ENCODE measurements at places on chromosomes 6 and 20.

DNA sequence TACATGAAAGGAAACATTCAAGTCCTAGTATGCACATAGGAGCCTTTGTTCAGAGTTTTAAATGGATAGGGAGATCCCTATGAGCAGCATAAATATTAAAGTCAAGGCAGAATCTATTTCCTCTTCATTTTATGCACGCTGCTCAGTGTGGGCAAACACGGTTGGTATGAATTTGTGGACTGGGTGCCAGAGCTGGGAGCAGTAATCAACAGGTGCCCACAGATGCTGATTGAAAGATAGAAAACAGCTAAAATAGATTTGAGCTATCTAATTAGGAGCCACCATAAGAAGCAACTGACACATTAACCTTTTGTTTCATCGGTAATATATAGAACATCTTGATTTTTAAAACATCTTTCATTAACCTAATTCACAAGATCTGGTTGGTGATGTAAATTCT lies 175.5 kb downstream of the EYS start:
- no peak for DNase-seq

DNA sequence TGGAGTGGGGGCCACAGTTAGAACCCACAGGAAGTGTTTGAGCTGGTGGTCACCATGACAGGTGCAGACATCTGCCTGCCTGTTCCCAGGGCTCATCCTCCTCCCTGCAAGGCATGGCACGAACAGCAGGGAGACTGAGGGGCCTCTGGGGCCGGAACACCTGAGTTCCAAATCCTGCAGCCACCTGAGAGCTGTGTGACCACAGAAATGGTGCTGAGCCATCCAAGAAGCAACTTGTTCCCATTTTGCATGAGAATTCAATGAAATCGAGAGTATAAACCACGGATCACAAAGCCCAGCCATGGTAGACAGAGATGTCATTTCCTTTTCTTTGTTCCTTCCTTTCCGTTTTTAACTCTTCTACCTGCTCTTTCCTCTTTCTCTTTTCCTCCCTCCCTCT lies 268.6 kb downstream of the FOXA2 start:
- DNase-seq, result no peak

DNA sequence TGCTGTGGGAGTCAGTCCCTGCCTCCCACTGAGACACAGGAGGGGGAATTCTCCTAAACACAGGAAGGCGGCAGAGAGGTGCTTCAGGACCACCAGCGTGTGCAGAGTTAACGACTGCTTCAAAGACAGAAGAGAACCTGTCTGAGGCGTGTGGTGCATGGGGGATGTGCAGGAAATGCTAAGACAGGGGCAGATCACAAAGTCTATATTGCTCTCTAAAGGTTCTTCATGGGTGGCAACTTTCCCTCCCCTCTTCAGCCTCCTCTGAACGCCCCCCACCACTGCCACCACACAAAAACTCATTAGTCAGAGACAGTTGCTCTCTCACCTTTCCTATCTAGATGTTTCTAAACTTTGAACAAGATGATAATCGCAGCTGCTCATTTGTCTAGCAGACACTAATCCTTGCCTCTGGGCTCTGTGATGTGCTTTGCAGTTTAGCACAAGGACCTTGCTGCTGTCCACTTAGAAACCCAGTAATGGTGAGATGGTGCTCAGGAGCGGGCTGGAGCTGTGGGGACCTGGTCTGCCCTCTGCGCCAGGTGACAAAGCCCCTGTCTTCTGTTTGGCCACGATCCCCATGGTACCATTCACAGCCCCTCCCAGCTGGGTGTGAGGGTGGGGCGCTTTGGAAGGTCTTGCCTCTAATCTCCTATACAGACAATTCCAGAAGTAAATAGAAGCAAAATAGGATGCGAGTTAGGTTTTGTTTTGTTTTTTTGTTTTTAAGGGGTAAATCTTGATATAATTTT lies 219.6 kb downstream of the NRN1 start:
- DNase-seq, result no peak

DNA sequence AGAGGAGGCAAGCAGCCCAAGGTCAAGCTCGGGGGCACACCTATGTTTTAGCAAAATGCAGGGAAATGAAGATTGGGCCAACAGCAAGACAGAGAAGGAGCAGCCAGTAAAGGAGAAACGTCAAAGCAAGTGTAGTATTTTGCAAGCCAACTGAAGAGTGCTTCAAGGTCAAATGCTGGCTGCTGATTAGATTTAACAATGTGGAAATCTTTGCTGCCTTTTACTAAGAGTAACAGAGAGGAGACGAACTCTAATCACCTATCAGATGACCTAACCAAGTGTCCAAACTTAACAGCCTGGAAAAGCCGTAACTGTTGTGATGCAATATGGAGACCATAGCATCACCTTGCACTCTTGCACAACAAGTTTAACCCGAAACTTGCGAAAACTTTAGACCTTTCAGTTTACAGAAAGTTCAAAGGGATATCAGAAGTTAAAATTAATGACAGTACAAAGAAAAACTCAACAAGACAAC lies 30.4 kb downstream of the AKIRIN2 start:
- DNase-seq, result no peak

DNA sequence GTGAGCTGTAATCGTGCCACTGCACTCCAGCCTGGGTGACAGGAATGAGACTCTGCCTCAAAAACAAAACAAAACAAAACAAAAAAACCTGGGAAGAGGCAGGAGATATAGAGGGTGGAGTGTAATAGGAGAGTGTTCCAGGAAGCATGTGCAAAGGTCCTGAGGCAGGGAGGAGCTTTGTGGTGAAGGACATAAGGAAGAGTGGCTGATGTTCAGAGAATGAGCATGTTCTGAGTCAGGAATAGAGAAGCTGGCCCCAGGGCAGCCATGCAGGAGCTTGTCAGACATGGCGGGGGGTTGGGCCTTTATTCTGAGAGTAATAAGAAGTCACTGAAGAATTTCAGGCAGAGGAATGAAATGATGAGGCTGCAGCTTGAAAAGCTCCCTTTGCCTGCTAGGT lies 337.0 kb downstream of the CDH26 start:
- no peak for DNase-seq

GRCh38 chr6:109762166-109762565 lies 71.1 kb downstream of the FIG4 start:
- DNase-seq, result no peak

DNA sequence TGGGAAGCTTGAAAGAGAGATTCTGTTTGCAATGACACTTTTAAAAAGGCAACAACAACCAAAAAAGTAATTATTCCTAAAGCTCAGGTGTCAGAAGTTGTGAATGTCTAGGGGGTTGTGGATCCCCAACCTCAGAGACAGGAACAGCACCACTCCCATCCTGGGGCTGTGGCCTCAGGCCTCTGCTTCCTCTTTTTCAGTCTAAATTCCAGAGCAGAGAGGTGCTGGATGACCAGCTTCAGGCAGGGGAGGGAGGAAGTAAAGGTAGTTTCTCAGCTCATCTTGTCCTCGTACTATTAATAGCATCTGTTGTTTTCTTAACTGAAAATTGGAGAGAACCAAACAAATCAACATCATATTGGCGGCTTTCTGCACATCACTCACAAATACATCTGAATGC lies 8.3 kb downstream of the NT5E start:
- DNase-seq, result no peak

DNA sequence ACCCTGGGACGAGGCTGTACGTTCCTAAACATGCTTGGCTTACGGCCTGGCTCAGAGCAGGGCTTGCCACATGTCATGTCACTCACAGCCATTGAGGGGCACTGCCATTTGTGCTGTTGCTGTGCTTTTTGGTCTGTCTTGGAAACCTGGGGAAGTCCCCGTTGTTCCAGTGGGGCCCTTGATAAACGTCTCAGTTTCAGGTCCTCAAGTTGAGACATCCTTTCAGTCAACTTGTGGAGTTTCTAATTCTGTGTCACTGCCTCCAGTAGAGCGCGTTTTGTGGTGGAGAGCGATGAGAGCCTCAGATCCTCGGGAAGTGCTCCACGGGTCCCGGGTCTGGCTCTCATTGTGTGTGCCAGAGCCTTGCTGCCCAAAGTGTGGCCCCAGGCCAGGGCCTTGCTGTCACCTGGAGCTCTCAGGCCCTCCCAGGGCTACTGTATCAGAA lies 43.0 kb upstream of the CCR6 start:
- DNase-seq, result peak; percentile 73

- DNase-seq, result no peak
Observed at GRCh38 chr6:134744301-134744700, 205.6 kb downstream of the ALDH8A1 start.

DNA sequence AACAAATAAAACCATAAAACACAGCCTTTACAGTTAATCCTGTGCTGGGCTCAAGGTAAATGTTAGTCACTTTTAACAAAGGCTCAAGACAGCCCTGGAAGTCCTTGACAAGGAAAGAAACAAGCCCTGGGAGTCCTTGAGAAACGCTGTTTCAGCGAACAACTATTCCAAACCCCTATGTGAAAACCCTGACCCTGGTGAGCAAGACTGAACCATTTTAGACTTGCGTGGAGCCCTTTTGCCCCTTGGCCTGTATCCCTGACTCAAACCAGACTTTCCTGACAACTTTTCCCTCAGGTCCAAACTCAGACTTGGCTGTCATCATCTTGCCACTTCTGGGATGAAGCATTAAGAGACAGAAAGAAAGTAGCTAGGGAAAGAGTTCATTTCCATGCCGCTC lies 180.4 kb downstream of the AIG1 start:
- DNase-seq, result no peak

GRCh38 chr20:48066851-48067250 lies 281.6 kb upstream of the SULF2 start:
- no peak for DNase-seq

DNA sequence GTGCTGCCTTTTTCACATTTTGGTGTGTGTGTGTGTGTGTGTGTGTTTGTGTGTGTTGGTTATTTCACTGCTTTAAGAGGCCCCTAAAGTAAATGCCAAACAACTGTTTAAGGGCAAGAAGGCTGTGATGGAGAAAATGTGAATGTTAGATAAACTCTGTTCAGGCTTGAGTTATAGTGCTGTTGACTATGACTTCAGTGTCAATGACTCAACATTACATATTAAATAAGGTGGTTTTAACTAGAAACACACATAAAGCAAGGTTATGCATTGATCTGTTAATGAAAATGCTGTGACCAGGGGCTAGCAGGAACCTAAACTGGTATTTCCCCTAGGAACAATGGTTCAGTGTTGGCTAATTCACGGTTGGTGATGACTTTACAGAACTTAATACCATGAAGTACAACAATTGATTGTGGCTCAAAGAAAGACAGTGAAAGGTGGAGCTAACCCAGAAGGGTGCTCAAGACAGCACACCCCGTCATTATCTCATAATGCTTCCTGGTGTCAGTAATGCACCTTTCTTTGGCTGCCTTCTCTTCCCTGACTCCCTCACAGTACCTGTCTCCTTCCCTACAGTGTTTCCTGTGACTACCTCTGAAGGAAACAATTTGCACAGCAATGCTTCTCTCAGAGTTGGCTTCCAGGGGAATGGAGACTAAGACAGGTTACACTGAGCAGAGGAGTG lies 116.1 kb downstream of the RIN2 start:
- DNase-seq, result no peak

DNA sequence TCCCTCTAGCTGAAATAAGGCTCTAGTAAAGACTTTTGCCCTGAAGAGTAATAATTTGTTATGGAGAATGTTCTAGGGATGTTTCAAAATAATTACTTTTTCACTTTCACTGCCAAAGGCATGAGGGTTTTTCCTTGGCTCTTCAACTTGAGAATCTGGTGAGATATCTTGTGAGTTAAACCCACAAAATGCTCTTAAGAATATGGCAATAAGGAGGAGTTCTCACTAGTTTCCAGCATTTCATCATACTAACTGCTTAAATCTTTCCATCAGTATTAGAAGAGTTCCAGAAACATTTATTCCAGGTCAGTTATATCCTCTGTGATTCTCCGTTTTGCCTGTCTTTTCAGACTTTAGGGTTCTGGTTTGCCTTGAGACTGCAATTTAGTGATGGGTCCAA lies 785.6 kb upstream of the GJE1 start:
- DNase-seq, result no peak

DNA sequence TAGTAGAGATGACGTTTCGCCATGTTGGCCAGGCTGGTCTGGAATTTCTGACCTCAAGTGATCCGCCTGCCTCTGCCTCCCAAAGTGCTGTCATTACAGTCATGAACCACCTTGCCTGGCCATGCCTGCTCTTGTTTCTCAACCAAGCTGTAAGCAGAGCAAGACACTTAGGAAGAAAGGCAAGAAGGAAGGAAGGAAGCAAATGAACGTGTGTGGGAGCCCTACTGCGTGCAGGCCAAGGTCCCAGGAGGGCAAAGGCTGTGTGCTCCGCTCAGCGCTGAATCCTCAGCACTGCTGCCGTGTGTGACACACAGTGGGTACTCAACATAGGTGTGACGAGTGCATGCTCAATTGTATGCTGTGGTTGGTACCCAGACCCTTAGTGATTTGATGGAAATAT lies 47.4 kb downstream of the SULF2 start:
- DNase-seq, result no peak

- DNase-seq, result no peak
Observed at GRCh38 chr6:72657407-72658197, 35.7 kb downstream of the KCNQ5 start.
